GM03348 (cell line): ENCODE measurements at places on chromosomes 4 and X.

DNA sequence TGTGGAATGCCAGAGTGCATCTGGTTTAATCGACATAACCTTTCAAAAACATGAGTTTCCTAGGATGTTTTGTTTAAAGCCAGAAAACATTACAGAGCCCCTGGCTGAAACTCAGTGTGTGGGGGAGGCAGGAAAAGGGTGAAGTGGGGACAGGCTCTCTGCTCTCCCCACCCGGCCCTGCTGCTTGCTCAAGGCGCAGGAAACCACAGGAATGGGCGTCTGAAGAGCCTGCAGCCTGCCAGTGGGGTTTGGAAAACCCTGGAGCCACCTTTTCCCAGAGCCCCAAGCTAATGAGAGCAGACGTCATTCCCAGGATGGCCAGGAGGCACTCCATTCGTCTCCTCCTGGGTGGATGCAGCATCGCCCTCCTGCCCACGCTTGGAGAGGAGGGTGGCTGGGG, 240.6 kb downstream of the AFAP1 start:
- DNase-seq = peak; percentile 96

DNA sequence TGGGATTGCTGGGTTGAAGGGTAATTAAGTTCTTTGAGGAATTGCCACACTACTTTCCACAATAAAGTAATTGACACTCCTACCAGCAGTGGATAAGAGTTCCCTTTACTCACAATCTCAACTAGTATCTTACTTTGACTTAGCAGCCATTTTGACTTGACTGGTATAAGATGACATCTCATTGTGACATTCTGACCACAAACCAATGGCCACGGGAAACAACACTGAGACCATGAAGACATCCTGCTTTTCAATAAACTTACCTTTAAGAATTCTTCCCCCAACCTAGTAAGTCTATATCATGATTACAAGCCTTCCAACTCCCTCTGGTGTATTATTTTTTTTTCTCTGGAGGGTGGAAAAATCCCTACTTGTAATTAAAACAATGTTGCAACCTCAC, 66.9 kb upstream of the WDR1 start:
- no peak for DNase-seq

DNA sequence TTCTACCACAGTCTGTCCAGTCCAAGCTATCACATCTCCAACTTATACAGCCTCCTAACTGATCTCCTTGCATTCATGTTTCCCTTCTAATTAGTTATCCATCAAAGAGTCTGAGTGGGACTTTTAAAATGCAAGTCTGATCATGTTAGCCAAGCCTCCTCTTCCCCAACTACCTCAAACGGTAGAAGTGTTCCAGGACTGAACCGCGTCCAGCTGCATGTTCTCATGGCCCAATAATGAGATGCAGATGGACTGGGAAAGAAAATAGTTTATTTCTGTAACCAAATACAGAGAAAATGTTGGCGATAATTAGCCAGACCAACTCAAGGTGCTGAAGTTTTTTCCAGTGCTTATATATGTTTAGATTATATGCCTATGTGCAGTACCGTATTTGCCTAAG, 46.6 kb upstream of the PPP1R2C start:
- DNase-seq = no peak

DNA sequence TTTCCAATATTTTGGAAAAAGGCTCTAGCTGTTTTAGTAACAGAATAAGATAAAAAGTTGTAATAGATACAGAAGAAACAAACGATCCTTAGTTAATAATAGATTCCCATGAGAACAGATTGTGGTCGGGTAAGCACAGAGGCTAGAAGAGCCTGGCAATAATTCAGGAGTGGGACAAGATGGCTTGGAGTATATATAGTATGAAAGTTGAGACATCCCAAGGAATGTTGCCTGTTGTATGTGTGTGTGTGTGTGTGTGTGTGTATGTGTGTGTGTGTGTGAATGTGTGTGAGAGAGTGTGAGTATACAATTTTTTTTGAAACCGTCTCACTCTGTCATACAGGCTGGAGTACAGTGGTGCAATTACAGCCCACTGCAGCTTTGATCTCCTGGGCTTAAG, 150.7 kb downstream of the PDGFC start:
- no peak for DNase-seq

DNA sequence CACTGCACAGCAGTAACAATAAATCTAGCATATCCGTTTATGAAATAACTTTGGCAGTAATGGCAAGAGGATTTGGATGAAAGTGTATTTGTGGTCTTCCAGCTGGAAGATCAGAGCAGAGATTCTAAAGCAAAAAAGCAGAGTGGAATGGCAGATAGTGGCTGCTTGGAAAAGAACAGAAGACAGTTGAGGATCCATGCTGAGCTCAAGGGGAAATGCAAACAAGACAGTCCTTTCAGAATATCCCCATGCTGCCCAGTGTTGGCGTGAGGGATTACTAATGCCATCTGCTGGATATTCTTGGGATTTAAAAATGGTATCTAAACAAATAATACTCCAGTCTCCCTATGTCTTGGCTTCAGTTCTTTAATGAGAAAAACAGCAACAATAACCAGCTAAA, 629.1 kb upstream of the ATOH1 start:
- DNase-seq = peak; percentile 64
